Gastroesophageal sphincter (tissue), 4 donors: ENCODE measurements at places on chromosomes 4 and X.

GRCh38 chrX:85503258-85504158 lies 124.0 kb upstream of the POF1B start:
- ATAC-seq = no peak

DNA sequence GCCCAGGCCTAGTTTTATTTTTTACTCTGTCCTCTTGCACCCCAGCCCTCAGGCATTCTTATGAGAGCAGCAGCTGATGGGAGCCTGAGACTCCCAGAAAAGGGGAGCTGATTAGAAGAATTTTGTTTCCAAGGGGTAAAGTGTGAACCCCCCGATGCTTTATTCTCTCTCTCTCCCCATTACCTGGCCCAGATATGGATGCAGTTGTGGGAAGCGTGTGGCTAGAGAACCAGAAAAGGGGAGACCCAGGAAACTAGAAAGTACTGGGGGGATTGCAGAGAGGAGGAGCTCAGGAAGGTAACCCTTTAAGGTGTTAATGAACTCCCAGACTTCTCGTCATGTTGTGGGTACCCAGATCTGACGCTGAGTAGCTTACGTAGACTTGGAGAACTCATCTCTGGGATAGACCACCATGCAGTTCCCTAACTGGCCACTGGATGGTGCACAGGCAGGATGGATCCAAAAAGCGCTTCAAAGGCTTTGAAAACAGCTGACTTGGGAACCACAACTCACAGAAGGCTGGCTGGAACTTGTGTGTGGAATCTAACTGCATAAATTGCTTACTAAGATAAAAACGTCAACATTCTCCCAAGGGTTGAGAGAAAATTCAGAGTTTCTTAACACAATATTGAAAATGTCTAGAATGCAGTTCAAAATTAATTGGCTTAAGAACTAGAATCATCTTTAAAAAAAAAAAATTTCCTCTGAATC lies 64.7 kb downstream of the TBC1D14 start:
- peak; percentile 89 for ATAC-seq

DNA sequence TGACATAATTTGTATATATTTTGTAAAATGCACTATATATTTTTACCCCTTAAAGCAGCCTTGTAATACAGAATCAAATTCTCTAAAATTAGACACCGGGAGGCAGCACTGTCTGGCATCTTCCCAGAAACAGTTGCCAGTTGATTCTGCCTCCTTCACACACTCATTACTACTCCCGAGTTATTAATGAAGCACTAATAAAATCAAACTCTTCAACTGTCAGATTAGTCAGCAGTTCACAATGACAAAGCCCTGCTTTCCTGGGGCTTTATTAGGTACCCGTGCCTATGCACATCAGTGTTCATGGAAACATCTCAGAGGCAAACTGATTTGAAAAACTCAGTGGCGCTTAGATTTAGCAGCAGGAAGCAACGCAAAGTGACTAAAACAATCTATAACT lies 103.5 kb upstream of the VEGFC start:
- ATAC-seq = no peak

DNA sequence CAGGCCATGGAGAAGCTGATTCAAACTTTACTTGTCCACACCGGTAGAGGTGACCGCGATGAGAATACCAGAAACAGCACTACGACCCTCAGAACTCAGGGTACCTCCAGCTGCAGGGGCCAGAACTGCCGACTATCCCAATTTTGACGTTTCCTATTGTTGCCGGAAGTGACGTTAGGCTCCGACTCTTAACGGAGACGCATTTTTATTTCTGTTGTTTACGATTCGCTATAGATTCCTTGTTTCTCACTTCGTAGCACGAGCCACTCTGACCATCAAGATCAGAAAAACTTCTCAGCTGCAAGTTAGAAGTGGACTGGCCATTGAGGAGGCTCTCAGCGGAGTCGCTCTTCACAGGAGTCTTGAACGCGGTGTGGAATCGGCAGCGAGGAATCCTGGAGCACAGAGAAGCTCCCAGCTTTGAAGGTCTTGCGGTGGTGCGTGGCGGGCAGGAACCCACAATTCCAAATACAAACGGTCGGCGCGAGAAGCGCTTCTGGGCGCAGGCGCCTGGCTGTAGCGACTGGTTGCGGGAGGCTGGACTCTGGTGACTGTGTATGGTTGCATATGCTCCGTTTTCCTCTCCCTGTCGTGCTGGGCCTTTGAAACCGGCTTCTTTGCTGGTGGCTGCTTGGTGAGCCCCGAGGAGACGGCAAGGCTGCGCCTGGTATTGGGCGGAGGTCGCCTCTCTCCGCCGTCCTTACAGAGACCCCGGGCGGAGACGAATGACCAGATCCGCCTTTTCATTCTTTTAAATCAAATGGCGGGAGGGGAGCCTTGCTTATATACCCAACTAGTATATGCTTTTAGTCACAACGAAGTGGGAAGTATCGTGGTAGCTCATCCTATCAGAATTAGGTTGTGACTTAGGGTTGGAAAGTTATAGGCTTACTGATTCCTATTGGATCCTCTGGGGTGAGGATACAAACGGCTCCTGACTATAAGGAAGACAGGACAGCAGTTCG lies at the start of the genes CEP44 and FBXO8:
Gene CEP44 (plus strand): TSS at position 405 of the 965 bp plus-strand sequence. CDS start 15,211 bp downstream, outside the sequence.
Gene FBXO8 (minus strand): TSS at position 161 of the 965 bp plus-strand sequence. CDS start 20,575 bp downstream, outside the sequence.
- peak; percentile 82 for ATAC-seq

- ATAC-seq = no peak
Measured at GRCh38 chr4:114385195-114385985, 213.2 kb upstream of the UGT8 start.

DNA sequence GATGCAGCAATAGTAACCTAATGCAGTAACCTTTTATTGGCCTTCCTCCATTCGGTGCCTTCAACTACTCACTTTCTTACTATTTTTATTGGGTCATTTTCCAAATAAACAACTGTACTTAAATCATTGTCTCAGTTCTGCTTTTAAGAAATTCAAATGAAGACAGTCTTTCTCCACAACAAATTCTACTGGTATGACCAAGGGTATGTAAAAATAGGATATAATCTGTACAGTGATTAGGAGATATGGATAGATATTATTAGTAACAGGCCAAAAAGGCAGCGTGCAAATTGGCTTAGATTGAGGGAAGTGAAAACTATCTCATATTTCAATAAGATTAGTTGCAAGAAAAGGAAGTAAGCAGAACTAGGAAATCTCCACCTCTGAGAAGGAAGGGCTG lies 177.4 kb upstream of the PPP1R2C start:
- ATAC-seq = no peak

DNA sequence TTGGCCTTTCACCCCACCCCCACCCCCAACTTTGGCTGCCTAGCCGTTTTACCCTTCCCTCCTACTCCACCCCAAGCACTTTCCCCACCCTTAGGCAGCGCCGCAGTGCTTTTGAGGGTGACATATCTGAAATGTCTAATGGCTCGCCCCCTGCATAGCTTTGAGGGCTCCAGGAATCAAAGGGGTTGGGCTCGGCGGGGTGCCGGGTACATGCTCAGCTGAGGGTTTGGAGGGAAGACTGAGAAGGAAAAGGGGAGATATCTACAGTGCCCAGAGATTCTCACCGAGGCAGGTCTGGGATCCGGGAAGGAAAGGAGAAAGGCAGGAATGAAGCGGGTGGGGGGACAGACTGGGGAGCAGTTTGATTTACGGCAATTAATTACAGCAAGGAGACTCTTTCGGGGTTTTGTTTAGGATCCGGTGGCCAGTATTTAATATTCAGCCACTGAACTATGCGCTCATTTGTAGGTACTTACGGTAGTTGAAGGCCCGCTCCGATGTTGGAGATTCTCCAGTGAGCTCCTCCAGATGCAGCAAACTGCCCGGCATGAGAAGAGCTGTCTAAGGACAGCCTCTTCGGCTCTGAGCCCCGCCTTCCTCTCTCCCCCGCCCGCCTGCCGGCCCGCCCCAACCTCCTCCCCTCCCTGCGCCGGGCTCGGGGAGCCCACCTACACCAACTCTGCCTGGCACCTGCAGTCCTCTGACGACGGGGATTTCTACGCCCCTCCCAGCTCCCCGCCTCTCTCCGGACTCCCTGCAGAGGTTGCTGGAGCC lies at the start of gene IGSF1:
Gene IGSF1 (minus strand): TSS at position 569 of the 774 bp plus-strand sequence. CDS start 2,632 bp downstream, outside the sequence.
- ATAC-seq = peak; percentile 45

DNA sequence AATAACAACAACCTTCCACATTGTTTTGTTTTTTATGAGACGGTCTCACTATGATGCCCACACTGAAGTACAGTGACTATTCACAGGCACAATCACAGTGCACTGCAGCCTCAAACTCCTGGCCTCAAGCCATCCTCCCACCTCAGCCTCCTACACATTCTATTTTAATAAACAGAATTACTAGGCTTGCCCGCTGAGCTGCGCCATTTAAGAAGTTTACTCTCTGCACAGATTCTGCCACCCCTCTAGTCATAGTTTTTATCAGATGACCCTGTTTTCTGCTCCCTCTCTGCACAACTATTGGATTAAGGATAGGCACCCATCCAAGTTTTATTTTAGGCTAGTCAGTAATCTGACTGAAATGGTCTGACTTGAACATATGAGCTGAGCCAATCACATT lies 11.3 kb upstream of the COX18 start:
- no peak for ATAC-seq

DNA sequence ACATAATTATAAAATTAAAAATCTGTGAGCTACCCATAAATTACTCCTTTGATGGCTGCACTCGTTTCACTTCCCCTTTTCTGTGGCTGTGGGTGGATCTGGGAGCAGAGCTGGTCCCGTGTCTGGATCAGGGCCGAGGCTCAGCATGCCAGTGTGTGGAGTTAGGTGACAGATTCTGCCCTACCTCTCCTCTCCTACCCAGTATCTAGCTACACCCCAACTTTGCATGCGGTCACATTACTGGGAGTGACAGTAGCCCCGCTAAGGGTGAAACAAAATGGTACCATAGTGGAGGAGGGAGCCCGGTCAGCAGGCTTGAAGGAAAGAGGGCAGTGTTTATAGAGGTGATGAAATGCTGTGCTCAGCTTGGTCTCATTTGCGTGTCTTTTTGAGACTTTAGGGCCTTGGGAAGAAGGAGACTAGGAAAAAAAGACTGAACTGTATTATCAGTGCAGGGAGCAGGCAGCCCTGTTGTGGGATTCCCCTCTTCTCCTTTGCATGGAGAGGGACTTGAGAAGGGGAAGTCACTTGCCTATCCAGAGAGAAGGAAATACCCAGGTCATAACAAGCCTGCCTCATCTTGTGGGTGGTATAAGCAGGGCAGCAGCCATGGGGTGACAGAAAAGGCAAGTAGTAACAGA lies 48.4 kb downstream of the ARHGAP10 start:
- ATAC-seq = peak; percentile 54

GRCh38 chrX:102849396-102849795 lies 87.7 kb upstream of the RAB40AL start:
- ATAC-seq = no peak

GRCh38 chrX:55159551-55159950 lies 60.6 kb upstream of the PAGE5 start:
- no peak for ATAC-seq

DNA sequence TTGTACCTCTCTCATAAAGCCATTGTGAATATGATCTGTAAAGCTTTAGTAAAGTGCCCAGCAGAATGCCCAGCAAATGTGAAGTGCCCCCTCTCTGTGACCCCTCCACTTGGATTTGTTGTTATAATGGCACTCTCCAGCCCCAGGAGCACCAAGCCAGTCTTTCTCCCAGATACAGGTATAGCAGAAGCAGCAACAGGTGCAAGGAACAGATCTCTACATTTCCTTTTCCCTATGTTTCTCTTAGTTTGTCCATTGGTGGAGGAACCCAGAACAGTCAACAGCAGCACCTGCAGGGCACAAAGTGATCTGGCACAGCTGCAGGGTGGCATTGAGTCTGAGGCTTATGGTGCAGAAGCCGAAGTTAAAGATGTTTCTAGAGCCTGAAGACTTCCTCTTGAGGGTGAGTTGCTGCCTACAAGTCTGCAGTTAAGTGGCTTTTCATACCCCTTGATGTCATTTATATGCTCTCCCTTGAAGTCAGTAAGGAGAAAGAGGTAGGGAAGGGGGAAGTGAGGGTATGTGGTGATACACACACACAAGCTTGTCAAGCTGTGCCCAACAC lies 16.1 kb upstream of the CXCL3 start:
- ATAC-seq = no peak

- peak; percentile 4 for ATAC-seq
Measured at GRCh38 chrX:153765138-153766079, 1.4 kb downstream of the PLXNB3 start.

DNA sequence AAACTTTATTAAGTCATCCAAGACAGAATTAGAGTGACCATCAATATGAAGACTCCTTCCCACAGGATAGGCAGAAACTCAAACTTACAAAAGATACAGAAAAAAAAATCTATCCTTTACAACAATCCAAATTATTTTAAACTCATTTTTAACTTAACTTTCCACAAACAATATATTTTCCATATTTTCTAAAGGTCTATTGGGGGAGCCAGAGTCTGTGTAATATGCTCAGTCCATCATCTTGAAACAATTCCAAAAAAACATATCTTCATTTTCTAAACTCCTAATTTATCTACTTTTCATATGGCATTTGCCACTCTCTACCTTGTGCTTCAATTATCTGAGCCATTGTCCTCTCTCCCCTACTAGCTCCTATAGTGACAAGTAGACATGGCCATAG lies 378.1 kb downstream of the PDGFC start:
- no peak for ATAC-seq

DNA sequence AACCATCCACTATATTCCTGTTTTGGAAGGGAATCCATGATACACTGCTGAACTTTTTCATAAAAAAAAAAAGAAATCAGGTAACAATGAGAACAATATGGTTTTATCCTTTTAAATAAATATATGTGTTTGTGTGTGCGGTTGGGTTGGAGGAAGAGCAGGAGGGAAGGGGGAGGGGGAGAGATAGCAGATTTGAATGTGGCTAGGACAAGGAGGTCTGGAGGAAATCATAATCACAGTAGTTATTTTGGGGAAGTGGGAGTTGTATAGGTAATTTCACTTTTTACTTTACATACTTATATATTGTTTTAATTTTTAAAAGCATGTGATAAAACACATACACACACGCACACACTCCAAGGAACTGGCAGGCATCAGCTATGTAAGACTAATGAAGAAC lies 134.5 kb upstream of the MBNL3 start:
- no peak for ATAC-seq

GRCh38 chr4:185204238-185204910 lies 574 bp upstream of the CFAP97 start:
- ATAC-seq = no peak

DNA sequence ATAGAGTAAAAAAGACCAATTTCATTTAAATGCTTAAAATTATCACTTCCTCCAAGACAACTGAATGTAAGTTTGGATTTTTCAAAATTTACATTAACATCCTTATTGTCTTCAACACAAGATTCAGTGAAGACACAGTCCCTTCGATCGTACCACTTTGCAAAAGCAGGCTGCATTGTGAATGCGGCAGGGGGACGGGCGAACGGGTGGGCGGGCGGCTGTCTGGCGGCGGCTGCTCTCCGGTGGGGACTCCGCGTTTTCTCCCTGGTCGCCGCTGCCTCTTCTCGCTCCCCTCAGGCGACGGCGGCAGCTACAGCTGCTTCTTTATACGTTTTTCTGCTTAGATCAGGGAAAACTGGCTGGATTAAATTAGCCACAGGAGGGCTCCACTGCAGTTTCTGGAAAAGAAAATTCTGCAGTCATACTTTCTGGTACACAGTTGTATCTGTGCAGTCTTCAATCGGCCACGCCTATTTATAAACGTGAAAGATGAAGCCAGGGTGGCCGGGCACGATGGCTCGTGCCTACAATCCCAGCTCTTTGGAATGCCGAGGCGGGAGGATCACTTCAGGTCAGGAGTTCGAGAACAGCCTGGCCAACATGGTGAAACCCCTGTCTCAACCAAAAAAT lies 33.9 kb upstream of the HPF1 start:
- ATAC-seq = peak; percentile 35

GRCh38 chrX:54602563-54602962 lies 72.5 kb downstream of the GNL3L start:
- no peak for ATAC-seq
